ENCODE measurements at places on chromosomes 2 and 18.

DNA sequence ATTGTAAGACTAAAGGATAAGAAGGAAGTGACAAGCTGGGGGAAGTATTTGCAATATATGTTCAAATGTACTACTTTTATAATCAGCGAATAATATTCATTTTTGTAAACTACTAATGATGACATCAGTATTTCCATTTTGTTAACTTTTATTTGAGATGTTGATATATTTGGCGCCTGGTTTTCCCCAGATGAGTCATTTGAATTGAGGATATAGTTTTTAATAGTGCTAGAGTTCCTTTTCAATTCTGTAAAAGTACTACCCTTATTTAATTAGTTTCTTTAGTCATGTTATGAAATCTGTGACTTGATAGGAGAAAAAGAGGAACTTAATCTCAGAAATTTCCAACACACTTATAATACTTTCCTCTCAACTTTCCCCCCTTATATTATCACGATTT, 495.3 kb downstream of the IRS1 start:
- no peak for DNase-seq

- DNase-seq: no peak
Measured at GRCh38 chr2:181421131-181421458, 36.1 kb upstream of the ITGA4 start.

DNA sequence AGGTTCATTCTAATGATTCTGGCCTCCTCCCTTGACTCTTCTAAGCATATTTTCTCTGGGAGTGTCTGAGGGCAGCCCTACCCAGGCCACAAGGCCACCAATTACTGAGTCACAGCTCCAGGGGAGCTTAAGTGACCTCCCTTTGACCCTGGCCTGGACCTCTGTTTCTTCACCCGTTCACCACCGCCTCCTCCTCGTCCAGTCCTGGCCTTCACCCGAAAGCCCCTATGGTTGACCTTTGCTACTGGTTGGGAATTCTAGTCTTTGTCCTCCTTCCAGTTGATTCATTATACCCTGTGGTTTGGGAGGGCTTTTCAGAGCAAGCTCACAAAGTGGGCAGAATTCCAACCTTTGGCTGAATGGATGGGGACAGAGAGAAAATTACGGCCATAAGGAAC, 72.6 kb downstream of the NRP2 start:
- no peak for DNase-seq

- DNase-seq: no peak
Measured at GRCh38 chr2:96108151-96108540, 8.2 kb downstream of the ADRA2B start.

GRCh38 chr2:206531996-206532543, 88.7 kb downstream of the ADAM23 start:
- DNase-seq: no peak

DNA sequence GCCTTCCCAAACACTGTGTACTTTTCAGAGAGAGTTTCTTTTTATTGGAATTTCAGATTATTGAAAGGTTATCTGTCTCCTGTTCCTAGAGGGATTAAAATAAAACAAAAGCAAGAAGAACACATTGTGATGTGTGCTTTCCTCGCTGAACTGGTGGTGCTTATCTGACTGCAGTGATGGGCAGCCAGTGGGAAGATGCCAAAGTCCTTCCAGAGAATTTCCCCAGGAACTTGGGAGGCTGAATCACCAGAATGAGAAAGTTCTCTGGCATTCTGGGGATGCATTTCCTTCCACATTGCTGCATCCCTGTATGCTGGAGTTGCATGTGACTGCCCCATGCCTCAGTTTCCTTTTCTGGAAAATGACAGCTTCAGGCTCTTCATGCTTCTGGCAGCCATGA, 53.9 kb upstream of the SEC11C start:
- no peak for DNase-seq

- DNase-seq: no peak
Measured at GRCh38 chr18:22493940-22494339, 76.2 kb upstream of the CTAGE1 start.

DNA sequence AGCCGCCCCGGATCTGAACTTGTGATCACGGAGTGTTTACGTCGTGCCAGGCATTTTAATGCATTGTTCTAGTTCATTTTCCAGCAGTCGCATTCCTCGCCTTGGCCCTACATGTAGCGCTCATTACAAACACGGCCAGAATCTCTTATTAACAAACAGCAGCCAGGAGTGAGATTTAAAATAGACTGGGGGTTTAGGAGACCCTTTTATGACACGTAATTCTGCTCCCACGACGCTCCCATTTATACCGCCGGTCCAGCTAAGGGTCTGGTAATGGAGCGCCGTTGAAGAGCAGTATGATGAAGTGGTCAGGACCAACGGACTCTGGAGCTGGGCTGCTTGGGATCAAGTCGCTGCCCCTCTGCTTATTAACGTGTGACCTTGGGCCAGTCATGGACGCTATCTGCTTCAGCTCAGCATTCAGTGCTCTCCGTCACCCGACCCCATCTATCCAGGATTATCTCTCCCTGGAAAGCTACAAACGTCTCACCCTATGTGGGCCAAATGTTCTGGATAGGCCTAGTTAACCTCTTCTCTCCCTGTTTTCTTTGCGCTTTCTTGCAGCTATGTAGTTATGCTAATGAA, 745 bp downstream of the MSH2 start:
- no peak for DNase-seq

DNA sequence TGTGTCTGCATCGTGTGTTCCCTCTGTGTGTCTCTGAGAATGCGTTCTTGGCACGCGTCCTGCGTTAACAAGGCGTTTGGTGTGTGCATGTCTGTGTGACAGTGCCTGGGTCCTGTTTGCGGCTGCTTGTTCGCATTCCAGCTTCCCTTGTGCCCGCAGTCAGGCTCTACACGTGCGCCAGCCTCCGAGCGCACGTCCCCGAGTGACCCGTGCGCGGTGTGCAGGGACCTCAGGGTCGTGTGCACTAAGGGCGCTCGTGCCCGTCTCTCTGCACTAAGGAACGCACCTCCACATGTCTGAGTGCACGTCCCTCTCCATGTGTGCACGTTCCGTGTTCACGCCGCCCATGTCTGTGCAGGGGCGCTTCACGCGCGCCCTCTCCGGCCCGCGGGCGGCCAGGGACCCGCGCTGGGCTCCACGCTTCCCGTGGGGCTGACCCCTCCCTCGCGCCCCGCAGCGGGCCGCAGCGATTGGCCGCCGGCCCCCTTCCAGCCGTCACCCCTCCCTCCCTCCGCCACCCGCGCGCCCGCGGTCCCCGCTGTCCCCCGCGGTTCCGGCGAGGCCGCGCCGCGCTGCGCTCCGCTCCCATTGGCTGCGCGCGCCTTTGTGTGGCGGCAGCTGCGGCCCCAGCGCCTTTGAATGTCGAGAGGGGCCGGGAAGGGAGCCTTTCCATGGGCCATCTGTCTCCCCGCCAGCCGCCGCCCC, 229.4 kb downstream of the HAUS1 start:
- DNase-seq: no peak

DNA sequence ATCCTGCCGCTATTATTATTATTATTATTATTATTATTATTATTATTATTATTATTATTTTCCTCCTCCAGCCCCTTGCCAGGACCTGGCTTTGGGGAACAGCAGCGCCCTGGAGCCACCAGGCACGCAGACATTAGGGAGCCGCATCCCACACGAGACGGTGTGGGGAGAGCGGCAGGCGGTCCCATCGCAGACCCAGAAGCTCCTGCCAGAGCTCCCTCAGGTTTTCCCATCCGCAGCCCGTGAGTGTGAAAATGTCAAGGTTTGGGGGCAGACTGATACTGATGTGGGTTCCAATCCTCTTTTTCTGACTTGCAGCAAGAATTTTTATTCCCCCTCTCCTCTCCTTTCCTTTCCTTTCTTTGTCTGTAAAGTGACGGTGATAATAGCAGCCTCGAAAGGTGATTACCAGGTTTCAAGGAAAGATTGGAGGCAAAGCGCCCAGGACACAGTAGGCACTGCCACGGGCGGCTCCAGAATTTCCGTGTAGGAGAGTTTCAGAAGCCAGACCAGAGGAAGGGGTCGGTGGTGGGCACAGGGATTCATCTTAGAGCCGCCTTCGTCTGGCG, 816 bp downstream of the SCTR start:
- DNase-seq: no peak

- no peak for DNase-seq
Measured at GRCh38 chr18:56246916-56247315, 391.5 kb downstream of the TXNL1 start.

- DNase-seq: no peak
Measured at GRCh38 chr2:140891614-140892212, 1239.1 kb downstream of the LRP1B start.

GRCh38 chr2:1169291-1169949, 218.8 kb downstream of the SNTG2 start:
- DNase-seq: no peak

- DNase-seq: no peak
Measured at GRCh38 chr18:51076503-51076902, 46.5 kb downstream of the SMAD4 start.

DNA sequence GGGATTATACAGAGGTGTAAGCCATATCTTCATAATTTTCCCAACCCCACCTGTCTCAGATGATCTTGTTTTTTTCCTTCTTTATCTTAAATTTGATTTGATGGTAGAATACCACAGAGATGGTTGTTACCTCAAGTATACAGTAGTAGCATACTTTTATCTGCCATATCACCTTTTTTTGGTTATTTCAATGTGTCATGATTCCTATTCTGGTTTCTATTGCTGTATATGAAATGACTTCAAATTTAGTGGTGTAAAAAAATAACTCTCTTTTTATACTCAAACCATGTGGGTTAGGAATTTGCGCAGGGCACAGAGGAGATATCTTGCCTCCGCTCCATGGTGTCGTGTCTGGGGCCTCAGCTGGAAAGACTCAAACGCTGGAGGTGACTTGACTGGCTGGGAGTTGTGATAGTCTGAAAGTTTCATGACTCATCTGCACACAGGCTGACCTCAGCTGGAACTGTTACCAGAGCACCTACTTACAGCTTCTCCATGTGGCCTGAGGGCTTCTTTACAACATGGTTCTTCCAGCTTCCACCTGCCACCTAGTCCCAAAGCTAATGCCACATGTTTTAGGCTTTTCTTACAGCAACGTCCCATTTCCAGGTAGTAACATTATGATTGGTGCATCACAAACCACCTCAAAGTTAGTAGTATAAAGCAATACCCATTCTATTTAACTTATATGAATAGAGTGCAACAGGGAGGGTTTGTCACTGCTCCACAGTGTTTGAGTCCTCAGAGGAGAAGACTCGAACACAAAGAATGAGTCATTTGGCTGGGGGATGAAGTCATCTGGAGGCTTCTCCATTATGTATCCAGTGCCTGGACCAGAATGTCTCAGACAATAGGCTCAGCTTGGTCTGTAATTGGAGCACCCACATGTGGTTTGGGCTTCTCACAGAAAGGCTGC, 82.3 kb upstream of the XPO1 start:
- no peak for DNase-seq

DNA sequence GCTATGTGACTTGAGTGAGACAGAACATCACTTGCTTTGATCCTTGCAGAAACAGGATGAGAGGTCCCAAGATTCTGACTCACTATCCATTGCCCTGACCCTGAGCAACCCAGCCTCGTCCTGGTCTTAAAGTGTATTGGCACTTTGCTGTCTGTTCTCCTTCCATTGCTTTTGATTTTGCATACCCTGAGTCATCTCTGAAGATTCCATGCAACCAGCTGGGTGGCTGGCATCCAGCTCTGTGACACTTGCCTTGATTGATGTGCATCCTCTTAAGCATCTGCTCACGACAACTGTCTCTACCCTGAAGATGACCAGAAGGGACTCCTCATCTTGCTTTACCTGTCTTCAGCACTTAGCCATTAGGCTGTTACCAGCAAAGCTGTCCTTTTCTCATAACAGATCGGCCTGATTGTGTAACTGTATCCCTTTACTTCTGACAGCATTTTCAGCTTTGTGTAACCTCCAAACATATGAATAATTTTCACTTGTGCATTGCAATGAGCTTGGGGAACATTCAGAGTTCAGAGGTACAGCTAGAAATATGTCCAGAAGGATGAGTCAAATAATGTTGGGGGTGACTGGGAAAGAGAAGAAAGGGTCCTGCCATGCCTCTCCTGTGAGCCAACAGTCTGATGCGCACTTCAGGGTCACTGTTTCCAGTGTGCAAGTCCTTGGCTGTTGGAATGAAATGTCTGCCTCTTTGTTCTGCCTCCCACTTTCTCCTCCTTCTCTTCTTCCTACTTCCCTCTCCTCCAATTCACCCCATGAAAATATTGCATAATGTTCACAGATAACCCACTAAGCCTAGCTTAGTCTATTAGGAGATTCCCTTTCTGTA, 249.7 kb upstream of the OSR1 start:
- DNase-seq: no peak

- DNase-seq: no peak
Measured at GRCh38 chr2:19244460-19245363, 113.7 kb downstream of the OSR1 start.
